HAP-1 (cell line): ENCODE measurements at places on chromosomes 2 and 18.

DNA sequence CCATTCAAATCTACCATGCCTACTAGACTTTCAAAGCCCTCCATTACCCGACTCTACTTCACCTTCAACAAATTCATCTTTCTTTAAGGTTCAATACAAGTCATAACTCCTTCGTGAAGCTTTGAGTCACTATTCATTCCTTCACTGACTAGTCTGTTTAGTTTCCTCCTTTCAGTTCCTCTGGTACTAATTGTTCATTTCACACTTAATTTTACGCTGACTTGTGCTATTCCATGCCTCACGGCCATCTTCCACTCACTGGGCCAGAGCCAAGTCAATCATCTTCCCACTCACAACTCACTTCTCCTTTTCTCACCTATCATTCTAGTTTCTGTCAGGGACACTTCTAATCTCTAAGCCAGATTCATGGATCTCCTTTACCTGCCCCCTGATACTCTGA is 136.2 kb downstream of the MTX2 start:
- DNase-seq: no peak

DNA sequence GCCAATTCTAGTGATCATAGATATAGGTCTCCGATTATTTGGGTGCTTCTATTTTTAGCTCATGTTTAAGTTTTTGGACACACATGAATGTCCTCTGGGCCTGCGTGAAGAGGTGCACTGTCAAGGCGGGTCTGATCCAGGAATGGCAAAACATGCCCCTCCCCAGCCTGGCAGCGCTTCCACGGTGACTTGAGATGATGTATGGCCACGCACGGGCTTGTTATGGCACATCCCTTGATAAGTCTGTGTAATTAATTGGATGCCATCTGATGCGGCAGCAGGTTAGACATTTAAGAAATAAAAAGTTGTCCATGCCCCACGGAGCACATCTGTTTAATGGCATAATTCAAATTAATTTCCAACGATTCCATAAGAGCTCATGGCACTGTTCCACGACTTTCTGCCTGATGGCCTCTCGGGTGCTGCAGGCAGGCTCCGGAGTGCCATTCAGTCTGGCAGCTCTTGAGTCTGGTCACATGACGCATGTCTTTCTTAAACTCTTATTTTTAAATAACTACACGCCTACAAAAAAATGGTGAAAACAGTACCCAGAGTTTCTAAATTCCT is 151.4 kb downstream of the ACKR3 start:
- no peak for DNase-seq

DNA sequence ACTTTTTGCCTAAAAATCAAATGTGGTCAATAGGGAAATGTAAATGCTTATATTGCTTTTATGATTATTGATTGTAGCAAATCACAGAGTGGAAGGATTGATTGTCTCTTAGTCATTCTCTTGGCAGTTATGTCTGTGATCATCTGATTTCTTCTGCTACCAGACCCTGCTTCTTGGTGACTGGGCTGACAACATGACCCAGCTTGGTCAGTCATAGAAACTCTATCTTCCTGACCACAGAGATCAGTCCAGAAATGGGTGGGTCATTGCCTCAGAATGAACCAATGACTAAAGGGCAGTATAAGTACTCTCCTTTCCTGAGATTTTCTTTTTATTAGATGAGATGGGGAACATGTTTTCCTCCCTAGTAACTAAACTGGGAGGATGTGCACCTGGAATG is 87.6 kb downstream of the MAIP1 start:
- DNase-seq: no peak

- no peak for DNase-seq
Measured at GRCh38 chr2:216555274-216555673, 56.6 kb downstream of the RPL37A start.

- peak; percentile 7 for DNase-seq
Measured at GRCh38 chr2:240468303-240469238, 33.1 kb downstream of the GPC1 start.

GRCh38 chr2:126761981-126762878 is 106.3 kb downstream of the GYPC start:
- DNase-seq: no peak

DNA sequence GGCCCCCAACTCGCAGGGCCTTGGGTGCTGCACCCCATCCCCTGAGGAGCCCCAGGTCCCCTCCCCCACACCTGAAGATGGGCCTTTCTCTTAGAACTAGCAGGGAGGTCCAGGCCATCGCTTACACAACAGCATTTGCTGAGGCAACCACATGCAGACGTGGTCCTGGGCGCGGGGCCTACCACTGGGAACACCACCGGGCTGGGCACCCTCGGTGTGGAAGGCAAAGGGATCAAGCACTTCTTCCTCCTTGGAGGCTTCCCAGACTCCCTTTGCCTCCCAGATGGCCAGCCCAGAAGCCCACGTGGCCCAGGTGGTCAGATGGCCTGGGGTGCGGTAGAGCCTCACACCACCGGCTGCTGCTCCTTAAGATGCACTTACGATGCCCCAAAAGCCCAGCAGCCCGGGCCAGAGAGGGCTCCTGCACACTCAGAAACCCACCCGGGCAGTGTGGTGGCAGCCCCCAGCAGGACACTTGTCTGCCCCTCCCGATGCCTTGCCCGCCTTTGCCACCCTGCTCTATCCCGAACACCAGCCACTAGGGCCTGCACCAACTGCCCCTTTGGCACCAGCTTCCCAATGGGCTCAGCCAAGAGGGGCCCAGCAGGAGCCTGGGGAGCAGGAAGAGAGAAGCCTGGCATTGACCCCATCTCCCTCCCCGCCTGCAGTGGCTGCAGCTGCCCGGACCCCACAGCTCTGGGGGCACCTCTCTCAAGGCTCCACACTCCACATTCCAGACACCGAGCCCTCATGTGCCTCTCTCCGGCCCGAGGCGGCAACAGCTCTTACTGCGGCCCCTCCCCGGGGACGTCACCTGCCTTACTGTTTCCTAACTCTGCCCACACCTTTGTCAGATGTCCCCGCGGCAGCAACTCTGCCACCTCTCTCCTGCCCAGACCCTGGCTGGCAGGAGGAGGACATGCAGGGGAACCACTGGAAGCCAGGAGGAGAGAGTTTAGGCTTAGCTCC is 13.9 kb upstream of the MLPH start:
- no peak for DNase-seq

DNA sequence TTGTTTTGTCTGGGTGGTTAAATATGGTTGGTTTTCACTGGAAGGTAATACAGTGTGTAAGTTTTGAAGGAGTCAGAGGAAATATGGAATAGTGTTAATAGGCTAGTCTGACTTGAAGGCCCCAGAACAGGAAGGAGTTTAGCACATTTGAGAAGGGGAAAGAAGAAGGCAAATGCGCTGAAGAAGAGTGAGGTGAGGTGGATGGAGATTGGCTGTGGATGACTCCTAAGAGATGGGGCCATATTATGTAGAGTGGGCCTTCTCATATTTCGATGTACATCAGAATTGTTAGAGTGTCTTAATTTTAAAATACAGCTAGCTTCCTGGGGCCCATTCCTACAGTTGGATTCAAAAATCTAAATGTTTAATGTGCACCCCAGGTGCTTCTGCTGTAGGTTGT is 61.0 kb downstream of the GLS start:
- DNase-seq: no peak

DNA sequence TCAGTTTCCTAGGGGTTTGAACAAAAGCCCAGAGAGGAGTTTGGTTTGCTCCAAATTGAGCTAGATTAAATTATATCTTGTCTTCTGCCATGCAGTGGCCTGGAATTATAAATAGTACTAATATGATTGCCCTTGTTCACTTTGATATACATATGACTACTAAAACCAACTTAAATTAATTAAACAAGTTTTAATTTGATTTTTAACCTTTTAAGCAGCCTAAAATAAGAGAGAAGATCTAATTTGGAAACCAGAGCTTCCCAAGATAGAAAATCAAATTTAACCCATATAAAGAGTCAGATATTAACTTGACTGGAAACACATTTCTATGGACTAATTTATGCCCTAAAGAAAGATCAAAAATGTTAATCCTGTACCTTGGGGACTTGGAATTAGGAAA is 444.5 kb upstream of the SLC8A1 start:
- no peak for DNase-seq
